ENCODE measurements at places on chromosomes 7 and 10.

- DNase-seq = no peak
Observed at GRCh38 chr7:142485617-142486226, 227.9 kb upstream of the PRSS58 start.

DNA sequence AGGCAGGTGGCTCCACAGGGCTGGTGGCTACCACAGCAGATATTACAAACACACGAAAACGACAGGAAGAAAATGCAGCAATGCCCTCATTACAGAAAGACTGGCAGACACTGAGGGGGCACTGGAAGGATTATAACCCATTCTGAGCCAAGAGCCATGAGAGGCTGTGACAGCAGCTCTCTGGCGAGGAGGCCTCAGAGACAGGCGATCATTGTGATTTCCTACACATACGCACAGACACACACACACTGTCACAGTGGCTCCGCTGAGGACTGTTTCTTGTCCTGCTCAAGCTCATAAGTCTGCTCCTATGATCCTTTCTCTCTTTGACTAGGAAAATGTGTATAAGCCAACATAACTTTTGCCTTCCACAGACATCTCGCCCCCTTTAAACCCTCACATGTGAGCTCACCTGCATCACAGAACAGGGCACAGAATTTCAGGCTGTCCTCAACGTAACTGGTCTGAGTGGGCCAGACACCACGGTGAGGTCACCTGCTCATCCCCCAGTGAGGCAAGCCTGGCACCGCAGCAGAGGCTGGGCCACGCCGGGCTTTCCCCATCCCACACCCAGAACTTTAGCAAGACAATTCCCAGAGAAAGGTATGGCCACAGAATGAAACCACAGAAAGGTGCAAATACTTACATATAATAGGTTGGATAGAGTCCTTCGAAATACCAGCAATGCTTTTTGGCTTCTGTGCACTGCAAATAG, 51.7 kb downstream of the VOPP1 start:
- DNase-seq = no peak

DNA sequence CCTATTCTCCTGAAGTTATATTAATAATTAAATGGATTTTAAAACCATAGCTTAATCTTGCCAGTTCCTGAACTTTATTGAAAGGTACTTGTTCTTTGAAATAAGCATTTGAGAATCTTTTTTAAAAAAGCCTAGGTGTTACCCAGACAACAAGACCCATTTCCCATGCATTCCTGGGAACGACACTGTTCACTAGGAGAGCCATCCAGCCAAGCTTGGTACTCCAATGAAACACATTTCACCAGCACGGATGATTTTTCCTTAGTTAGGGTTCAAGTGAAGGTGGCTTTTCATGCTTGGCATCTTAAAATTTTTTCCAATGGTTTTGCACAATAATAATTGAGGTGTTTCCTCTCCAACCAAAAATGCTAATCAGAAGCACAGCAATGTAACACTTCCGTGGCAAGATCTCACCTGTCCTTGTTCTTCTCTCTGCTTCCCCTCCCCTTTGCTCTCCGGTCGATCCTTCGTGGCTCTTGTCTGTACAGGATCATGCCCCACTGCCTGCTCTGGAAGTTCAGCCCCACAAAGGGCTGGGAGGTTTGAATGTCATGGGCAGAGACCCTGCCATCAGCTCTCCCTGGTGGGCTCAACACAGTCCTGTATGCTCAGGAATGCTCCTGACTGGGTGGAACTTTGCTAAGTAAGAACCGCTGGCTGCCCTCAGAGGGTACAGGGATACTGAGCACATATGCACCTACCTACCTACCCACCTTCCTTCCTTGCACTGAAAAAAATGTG, 69.7 kb upstream of the AQP1 start:
- no peak for DNase-seq

DNA sequence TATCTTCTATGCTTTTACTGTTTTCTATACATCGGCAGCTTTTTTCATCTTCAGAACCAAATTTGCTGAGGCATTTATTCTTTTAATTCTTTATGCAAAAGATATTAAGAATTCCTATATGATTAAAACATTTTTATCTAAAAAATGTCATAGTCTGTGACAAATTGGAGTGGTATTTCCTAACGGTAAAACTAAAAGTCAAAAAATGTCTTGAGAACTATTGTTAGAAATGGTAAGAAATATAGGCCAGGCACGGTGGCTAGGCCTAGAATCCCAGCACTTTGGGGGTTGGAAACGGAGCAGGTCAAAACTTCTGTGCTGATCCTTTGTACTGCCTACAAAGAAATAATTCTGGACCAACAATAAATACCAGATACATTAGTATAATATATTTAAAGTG, 57.7 kb upstream of the PRR15 start:
- no peak for DNase-seq

- DNase-seq = no peak
Observed at GRCh38 chr7:34123316-34123715, 218.0 kb downstream of the BMPER start.

- DNase-seq = no peak
Observed at GRCh38 chr10:76543655-76544054, 1094.0 kb downstream of the KCNMA1 start.

DNA sequence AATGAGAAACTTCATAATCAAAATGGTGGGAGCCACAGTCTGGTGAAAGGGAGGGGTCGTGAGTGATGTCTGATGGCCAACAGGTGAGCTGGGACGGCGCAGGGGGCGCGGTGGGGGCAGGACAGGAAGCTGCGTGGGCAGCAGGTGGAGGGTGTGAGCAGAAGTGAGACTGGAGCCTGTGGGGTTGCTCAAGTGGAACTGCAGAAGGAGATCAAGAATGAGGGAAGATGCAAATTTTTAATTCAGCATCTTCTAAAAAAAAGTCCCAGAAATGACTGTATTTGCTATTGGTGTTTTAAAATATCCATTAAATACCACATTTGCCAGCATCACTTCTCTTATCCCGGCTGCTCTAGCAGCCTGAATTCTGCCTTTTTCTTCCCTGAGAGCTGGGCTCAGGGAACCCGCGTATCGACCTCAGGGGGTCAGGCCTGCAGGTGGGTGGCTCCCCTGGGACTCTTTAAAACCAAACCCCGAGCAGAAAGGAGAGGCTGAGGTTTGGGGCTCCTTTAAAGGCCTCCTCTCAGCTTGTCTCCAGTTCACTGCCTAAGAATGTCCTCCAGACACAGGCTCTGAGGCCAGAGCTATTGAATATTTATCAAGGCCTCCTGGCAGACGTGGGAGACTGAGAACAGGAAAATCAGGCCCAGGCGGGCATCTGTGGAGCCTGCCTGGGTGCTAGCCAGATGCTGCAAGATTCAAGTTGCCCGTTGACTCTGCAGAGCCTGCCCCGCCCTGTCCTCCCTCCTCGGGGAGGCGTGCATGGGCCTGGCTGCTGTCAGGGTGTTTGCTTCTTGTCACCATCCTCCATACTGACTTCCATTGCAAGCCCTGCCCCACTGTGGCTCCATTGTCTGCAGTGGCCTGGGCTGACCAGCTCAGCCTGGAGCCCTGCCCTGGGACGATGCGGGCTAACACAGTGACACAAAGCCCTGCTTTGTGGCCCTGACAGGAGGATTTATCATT, 53.9 kb downstream of the SYPL1 start:
- DNase-seq = no peak

Measured in T-helper 9 cell (primary cell).